Stimulated activated CD4-positive, alpha-beta T cell treated with anti-CD3 and anti-CD28 coated beads, TNF-alpha, amount 100 ng/mL, for 4 hours (primary cell): ENCODE measurements at places on chromosomes 4 and X.

DNA sequence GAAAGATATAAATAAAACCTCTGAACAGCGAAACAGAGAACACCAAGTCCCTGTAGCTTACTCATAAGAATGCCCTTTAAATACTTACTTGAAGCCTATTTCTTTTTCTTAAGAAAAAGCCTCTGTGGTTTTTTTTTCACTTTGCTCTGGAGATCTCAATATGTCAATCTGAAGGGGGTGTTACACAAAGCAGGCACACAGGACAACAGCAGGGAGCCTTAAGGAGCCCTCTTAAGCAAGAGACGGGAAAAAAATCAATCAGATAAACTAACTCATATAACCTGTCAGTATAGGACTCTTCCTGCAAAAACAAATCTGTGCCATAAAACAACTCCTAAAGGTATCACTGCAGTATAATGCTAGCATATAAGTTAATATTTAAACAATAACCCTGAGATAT is 611.1 kb upstream of the ATOH1 start:
- DNase-seq, result no peak

DNA sequence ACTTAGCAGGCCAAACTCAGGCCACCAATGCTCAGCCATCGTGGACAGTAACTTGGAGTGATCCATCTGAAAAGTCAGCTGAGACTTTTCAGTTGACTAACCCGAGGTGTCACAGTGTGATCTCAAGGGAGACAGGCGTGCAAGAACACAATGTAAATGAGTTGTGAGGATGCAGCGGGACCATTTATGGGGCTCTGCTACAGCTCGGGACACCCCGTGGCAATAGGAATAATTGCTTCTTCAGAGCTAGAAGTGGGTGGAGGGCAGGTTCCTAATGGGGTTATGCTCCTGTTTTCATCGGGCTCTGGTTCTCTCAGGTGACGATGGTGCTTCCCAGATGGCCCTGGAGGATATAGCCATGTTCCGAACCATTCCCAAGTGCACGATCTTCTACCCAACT is 27.3 kb downstream of the TKTL1 start:
- DNase-seq, result no peak

GRCh38 chr4:173264245-173264644 is 69.9 kb downstream of the HMGB2 start:
- DNase-seq, result no peak

DNA sequence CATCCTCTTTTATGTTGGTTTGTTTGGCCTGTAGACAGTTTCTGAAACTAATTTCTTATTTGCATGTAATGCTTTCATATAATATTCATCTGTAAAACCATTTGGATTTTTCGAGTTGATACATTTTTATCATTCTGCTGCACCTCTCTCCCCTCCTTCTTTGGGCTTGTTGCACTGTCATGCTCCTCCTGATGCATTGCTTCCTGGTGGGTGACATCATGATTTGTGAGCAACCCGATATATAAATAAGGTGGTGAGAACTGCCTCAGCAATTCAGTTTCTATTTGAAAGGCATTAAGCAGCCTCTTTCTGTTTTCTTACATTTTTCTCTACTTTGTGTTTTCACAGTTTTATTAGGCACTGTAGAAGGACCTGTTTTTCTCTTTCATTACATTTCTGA is 515.7 kb downstream of the RPA4 start:
- no peak for DNase-seq

DNA sequence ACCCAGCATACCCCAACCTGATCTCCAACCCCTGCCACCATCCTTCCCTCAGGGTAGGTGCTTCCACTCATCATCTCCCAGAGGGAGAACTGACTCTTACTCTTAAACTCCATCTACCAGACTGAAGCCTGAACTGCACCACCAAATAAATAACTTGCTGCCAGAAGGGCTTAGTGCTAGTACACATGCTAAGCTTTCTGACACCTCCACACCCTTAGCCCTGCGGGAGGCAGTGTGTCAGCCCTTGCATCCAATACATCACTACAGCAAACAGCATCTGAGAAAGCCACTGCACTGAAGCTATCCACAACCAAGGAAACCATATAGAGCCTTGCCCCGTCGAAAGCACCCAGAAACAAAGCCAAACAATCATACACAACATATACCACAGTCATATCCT is 68.6 kb upstream of the MCF2 start:
- DNase-seq, result no peak

- DNase-seq, result no peak
Measured at GRCh38 chr4:76630741-76631140, 195.7 kb downstream of the SHROOM3 start.

DNA sequence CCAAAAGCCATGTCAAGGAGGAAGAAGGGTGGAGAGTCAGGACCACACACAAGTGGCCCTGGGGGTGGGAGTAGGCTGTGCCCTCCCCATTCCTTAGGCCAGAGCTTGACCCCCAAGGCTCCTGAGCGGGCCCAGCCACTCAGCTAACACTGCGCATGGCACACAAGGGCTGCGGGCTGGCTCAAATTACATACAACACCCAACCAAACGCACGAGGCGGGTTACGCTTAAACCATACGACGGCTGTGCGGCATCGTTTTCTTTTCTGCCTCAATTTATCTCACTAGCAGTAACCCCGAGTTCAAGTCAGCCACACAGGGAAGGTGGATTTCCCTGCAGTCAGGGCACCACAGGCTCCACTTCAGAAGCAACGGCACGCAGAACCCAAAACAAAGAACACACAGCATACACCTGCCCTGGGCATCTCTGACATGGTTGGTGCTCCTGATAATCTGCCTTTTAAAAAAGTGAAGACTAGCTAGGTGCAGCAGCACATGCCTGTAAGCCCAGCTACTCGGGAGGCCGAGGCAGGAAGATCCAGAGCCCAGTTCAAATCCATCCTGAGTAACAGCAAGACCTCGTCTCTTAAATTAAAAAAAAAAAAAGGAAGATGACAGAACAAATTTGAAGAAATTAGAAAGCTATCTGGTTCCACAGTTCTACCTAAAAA is 2.9 kb downstream of the GAK start:
- no peak for DNase-seq

- DNase-seq, result no peak
Measured at GRCh38 chr4:59127743-59128142, 2017.6 kb upstream of the IGFBP7 start.

- DNase-seq, result no peak
Measured at GRCh38 chr4:67926485-67926884, 36.8 kb downstream of the TMPRSS11A start.
